ENCODE measurements at places on chromosomes 2 and 18. TPM values are rescaled to one million over a fixed set of nuclear protein-coding genes. Genes with fewer than 3 reads are reported as not detected.

DNA sequence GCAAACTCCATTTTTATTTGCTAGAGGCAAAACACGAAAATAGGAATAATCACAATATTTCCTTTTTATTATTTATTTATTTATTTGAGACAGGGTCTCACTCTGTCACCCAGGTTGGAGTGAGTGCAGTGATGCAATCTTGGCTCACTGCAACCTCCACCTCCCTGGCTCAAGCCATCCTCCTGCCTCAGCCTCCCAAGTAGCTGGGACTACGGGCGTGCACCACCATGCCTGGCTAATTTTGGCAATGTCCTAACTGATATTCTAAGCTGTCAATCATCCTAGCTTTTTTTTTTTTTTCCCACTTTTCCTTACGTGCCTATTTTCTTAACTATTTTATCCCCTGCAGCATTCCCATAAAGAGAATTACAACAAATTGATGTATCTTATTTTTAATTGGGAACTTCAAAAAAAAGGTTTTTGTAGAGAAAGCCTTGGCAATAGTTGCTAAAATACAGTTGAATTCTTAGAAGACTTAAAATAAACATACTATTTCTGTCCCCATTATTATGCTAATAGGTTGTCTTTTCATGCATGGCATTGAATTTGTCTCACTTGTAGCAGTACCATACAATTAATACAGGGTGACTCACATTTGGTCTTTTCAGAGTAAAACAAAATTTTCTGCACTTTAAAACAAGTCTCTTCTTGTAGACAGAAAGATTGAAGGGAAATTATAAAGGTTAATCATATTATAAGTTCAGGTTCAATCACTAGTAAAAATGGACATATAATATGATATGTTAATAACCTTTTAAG lies 153.5 kb downstream of the SLC39A10 start:
- DNase-seq: no peak

DNA sequence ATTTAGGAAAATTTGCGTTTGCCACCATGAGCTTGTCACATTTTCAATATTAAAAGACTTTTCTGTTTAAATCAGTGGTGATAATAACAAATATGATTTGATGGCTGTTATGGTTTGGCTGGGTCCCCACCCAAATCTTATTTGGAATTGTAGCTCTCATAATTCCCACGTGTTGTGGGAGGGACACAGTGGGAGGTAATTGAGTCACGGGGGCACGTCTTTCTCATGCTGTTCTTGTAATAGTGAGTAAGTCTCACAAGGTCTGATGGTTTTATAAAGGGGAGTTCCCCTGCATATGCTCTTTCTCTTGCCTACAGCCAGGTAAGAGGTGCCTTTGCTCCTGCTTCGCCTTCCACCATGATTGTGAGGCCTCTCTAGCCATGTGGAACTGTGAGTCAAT lies 83.4 kb upstream of the RGPD4 start:
- no peak for DNase-seq

GRCh38 chr2:120244656-120245519 lies 7.8 kb upstream of the RALB start:
- no peak for DNase-seq

DNA sequence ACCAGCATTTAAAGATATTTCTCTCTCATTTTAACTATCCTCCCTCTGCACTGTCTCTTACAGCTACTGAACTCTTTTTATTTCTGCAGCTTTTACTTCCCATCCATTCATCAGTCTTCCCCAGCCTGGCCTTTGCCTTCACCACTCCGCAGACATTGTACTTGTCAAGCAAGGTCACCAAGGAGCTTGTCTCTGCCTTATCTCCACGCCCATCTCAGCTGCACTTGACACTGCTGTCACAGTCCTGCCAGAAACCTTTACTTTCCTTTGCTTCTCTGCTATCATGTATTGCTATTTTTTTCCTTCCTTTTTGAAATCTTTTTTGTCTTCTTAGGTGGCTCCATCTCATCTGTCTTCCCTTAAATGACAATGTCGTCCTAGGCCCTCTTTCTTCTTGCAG lies 147.0 kb downstream of the VWC2L start:
- no peak for DNase-seq

- DNase-seq: no peak
Observed at GRCh38 chr18:60100778-60101177, 201.0 kb downstream of the PMAIP1 start.

- DNase-seq: no peak
Observed at GRCh38 chr18:31795747-31796146, 35.1 kb upstream of the SLC25A52 start.

DNA sequence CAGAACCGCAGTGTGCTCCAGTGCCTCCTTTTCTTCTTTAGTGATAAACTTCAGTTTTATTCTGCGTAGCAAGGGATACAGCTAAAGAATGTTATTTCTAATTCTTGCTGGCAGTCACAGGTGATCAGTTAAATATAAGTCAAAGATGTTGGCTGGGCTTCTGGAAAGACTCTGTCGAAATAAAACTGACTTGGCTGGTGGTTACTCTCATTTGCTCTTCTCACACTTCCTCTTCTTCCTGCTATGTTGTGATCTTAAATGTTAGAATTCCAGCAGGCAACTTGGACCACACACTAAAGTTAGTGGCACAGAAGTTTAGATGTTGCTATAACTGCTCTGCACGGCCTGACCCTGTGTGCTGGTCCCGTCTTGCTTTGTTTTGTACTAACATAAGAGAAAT lies 278.6 kb downstream of the CDH19 start:
- no peak for DNase-seq

DNA sequence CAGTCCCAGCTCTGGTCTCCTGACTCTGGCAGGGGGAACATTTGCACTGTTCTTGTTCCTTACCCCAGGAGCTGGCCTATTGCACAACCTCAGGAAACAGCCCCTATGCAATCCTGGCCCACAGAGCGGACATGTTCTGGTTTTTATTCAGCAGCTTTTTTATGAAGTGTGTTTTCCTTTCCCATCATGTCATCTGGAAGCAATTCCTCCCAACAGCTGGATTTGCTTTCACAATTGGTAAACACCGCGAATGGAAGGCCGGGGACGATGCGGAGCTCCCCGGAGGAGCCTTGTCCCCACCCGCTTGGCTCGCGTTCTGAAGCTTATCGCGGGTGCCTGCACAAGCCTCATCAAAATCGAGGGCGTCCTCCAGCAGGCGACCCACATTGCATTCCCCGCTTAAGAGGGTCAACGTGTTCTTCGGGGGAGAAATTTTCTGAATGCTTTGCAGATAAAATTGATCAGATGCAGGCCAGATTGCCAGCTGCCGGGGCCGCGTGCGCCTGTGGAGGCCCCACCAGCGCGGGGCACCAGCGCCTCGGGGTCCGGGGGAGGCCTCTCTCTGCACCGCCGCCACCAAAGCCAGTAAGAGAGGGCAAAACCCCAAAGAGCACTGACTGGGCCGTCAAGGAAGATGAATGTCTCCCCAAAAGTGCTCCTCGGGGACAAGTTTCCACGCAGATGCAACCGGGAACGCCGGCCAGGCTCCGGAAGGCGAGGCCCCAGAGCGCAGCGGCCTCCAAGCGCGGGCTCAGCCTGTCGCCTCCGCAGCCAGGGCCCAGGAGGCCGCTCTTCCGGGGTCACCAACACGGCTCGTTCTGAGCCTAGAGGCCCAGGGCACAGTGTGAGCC lies 60.3 kb upstream of the SP3 start:
- peak; percentile 96 for DNase-seq

DNA sequence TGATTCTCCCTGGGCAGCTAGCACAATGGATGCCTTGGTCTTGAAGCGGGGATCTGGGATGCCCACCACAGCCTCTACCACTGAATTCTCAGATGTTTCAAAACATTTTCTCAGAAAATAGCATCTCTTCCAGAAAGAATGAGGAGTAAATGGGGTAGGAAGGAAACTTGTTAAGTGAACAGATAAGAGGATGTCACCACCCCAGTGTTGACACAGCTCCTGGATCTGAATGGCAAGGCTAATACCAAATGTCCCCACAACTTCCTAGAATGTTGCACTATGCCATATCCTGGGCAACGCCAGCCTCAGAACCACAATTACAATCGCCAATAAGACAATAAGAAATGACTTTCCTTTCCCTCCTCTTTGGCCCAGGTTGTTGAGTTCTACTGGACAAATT lies 177.2 kb downstream of the BCL11A start:
- no peak for DNase-seq

- peak; percentile 45 for DNase-seq
Observed at GRCh38 chr18:11909591-11910026, 1.5 kb upstream of the MPPE1 start.

DNA sequence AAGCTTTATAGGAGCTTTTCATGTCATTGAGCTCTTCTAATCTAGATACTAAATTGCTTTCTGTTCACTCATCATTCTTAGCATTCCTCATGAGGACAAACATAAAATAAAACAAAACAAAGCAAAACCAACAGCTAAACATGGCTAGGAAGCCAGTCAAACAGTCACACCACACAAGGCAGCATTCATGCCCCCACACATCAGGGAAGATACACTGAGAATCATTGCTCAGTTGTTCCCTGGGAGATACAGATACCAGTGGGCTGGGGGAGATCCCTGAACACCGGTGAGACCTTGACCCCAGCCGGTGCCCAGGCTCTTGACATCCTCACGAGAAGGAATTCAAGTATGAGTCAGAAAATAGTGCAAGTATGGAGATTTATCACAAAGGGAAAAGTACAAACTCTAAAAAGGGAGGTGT lies 177.9 kb upstream of the ARL4C start:
- DNase-seq: peak; percentile 63

Gene SERPINE2
- total RNA-seq: 252 TPM

Gene PSD4
- total RNA-seq: 0.82 TPM

Gene M1AP
- total RNA-seq: not detected

Gene MOCOS
- 3.5 TPM for total RNA-seq

Gene MC4R
- total RNA-seq: not detected

Gene CNDP1
- total RNA-seq: not detected

Data from fibroblast of the aortic adventitia (primary cell).